Glomerular endothelial cell (primary cell): ENCODE measurements at places on chromosomes 13 and 19. TPM values are rescaled to one million over a fixed set of nuclear protein-coding genes. Genes with fewer than 3 reads are reported as not detected.

The SCGB2B2 gene
- 0.12 TPM in 1 of 2 replicates, not detected in the other for total RNA-seq

DNA sequence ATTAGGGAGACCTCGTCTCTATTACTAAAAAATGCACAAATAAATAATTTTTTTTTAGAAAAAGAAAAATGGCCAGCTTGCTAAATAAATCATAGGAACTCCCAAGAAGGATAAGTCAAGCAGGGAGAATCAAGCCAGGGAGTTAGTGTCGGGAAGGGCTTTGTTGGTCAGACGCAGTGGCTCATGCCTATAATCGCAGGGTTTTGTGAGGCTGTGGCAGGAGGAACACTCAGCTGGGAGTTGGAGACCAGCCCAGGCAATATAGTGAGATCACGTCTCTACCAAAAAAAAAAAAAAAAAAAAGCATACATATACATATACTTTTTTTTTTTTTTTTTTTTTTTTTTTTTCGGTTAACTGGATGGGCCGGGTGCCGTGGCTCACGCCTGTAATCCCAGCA, 9.0 kb downstream of the NACC1 start:
- DNase-seq: no peak

GRCh38 chr19:8251025-8251472, 41.9 kb downstream of the CERS4 start:
- DNase-seq: no peak

DNA sequence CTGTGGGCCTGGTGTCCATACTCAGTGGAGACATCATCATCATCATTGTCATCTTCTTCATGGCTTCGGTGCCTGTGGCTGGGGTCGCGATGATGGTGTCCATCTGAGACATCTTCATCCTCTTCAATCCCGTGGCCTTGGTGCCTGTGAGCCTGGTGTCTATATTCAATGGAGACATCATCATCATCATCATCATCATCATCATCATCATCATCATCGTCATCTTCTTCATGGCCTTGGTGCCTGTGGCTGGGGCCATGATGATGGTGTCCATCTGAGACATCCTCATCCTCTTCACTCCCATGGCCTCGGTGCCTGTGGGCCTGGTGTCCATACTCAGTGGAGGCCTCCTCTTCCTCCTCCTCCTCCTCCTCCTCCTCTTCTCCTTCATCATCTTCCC, 917 bp downstream of the HRC start:
- no peak for DNase-seq

- no peak for DNase-seq
Measured at GRCh38 chr13:34421858-34422475, 520.1 kb upstream of the NBEA start.

DNA sequence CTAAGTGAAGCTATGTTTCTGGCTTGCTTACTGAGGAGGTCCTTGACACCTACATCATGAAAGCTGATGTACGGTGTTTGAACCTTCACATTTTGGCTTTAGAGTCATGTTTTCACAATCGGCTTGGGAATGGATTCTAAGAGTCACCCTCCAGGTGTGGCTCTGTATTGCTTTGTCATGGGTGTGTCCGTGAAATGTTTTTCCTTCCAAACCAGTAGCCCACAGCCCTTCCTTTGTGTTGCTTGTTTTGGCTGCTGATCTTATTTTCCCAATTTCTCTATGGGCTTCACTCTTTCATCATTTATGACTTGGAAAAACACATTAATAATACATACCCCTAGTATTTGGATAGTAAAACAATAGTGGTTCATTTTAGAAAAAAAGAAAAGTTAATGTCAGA, 240.6 kb downstream of the GGACT start:
- no peak for DNase-seq
